Renal cortical epithelial cell (primary cell): ENCODE measurements at places on chromosomes 11 and 22. TPM values are rescaled to one million over a fixed set of nuclear protein-coding genes. Genes with fewer than 3 reads are reported as not detected.

DNA sequence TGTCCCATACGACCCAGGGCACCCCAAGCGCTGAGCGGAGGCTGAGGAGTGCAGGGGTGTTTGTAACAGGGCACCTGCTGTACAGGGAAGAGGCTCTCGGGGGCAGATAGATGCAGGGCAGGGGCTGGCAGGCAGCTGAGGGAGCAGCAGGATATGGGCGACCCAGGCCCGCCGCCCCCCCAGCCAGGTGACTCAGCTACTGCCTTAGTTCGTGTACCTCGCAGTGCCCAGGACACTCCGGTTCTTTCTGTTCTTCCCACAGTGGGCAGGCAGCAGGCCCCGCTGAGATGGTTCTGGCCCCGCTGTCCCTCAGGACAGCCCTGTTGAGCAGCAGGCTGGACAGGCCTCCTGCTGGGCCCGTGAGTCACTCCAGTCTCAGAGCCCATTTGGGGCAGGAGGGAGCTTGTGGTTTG lies 16.2 kb downstream of the PHLDA2 start:
- DNase-seq = peak; percentile 47

DNA sequence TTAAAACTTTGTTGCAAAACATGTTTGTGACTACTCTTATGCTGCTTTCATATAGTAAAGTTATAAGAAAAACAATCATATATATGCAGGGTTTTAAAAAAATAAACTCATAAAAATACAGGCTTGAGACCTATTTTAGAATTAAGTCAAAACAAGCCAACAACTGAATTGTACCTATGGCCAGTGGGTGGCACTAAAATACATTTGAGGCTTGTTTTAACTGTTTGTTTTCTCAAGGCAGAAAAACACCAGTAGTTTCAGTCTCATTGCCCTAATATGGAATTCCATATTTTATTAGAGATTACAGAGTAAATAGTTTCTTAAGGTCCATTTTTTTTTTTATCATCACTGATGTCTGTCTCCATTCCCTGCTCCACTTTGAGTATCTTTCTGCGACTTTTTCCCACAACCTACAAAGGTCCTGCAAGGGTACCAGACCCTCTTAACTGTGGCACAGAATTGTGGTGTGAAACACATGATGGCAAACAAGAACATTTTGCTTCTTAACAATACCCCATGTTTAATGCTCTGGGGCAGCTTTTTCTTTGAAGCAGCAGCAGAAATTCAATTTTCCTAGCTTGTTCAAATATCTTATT lies 8.5 kb upstream of the CCDC89 start:
- DNase-seq = peak; percentile 68

GRCh38 chr11:8194956-8195355 lies 26.1 kb upstream of the RIC3 start:
- no peak for DNase-seq

GRCh38 chr11:20647976-20648565 lies 21.3 kb upstream of the NELL1 start:
- DNase-seq = peak; percentile 38

DNA sequence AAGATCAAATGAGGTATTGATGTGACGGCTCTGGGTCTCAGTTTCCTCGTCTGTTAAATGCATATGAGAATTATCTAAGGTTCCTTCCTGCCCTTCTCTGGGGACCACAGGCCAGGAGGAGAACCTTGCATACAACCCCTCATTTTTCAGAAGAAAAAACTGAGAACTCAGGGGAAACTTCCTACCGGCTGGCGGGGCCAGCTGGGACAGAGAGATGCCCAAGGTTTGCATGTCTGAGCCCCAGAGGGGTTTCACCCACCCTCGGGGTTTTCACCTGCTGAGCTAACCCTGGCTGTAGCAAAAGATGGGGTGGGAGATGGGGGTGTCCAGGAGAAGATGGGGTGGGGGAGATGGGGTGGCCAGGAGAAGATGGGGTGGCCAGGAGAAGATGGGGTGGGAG lies 4.3 kb downstream of the TNFRSF13C start:
- DNase-seq = no peak

DNA sequence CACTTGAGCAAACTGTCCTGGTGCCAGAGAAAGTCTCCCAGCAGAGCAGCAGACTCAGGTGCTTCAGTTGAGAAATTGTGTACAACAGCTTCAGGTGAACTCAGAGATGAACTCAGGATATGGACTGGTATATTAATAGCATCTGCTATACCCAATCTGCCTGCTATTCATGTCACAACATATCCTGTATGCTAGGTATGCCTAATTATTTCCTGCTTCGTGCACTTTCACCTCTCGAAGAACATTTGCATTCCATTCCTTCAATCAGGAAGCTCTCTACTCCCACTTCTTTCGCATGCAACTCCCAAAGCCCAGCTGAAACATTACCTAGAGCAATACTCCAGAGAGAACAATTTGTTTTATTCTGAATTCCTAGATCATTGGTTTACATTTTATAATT lies 207.7 kb downstream of the KCNA4 start:
- DNase-seq = peak; percentile 4

- peak; percentile 28 for DNase-seq
Measured at GRCh38 chr11:112017538-112017937, 7.7 kb upstream of the DLAT start.

DNA sequence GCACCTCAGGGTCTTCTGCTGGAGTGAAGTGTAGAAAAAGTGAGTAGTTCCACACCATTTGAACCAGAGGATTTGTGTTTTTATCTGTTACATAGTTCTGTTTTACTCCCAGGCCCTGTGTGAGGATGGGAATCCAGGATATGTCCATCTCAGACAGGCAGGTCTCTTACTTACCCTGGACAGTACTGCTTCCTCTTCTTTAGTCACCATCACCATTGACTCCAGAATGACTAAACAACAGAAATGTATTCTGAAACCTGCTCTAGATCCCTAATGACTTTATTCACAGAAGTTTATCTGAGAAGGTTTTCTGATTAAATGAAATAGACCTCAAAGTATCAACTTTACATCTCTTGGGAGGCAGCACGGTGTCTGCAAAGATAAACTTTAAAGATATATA lies 33.6 kb downstream of the CYP2R1 start:
- DNase-seq = no peak

- no peak for DNase-seq
Measured at GRCh38 chr11:92702805-92703448, 266.5 kb upstream of the MTNR1B start.

- no peak for DNase-seq
Measured at GRCh38 chr11:82529936-82530335, 203.7 kb downstream of the FAM181B start.

GRCh38 chr11:18608376-18608775 lies 8.8 kb downstream of the MISFA start:
- no peak for DNase-seq

GRCh38 chr22:29205594-29206371 lies at the start of gene EMID1:
Gene EMID1, plus strand, starts transcription at chr22:29205896. Its CDS starts 143 bp downstream, at chr22:29206039.
- no peak for DNase-seq

DNA sequence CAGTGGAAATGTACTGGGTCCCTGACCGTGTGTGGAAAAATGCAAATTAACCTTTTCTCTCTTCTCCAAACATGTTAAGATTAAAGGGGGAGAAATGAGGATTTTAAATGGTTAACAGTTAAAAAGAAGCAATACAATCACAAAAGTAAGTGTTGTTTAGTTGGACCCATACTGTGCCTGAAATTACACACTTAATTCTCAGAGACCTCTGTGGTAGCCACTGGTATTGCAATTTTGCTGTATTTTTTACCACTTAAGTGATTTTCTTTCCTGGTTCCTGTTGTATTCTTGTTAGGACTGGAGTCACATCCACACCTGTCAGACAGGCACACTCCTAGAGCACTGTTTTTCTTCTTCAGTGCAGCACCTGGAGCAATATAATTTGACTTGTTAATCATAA lies 179.6 kb upstream of the PDGFD start:
- DNase-seq = peak; percentile 29

- DNase-seq = no peak
Measured at GRCh38 chr22:41062146-41062545, 30.2 kb upstream of the EP300 start.

GRCh38 chr11:74468936-74469335 lies 1.6 kb upstream of the KCNE3 start:
- no peak for DNase-seq

- DNase-seq = peak; percentile 32
Measured at GRCh38 chr11:78414321-78415051, 3.1 kb downstream of the GAB2 start.

GRCh38 chr11:117601006-117601708 lies 195.9 kb downstream of the DSCAML1 start:
- no peak for DNase-seq

- DNase-seq = no peak
Measured at GRCh38 chr11:8532475-8532874, 61.6 kb downstream of the STK33 start.

DNA sequence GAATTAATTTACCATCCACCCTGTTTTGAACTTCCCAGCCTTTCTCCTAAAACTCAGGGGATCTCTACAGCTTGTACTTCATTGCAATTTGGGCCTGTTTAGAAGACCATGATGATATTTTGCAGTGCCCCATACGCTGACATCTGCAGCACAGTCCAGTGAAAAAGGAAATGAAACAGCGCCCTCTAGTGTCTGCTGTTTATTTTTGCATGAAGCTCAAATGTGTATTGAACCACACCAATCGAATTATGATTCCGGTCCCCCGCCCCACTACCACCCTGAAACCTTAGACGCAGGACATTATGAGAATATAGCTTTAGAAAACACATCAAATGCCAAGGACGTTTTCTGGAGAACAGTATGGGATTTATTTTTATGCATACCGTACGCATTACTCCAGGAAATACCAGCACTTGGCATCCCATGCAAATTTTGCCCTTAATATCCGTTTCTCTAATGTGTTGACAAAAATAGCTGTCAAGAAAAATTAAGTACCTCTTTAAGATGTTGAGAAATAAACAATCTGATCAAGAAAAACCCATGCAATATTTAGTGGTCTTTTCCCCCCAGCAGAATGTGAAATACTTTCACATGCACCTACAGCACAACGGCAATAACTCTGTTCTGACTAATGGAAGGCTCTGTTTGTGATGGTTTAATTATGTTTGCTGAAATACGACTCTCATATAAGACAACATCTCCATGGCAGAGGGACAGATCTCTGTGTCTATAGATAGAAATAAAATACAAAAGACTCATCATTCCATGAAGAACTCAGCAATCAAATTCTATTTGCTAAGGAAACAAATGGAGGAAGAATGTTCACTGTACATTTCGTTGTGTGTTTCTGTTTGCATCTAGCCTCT lies 93.9 kb downstream of the TECTA start:
- DNase-seq = peak; percentile 54

- no peak for DNase-seq
Measured at GRCh38 chr11:132062031-132062430, 691.6 kb downstream of the NTM start.

DNA sequence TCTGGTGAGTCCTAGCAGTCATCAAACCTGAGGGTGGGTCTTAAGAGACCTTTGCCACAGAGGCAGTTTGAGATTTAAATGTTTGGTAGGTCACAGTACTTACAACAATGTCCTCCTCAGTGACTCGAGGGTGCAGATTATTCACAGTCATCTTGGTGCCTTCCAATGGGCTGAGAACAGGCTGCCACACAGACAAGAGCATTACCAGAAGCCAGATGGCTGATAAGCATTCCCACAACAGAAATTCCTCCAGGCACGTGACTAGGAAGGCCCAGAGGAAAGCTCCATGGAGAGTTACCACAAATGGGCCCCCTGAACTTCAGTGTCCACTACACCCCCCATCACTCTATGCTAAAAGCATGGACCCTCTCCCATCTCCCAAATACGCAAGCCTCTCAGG lies 19.2 kb downstream of the POLDIP3 start:
- DNase-seq = no peak

- DNase-seq = no peak
Measured at GRCh38 chr22:20859615-20860014, 808 bp downstream of the SNAP29 start.

GRCh38 chr22:37777122-37777687 lies 30.5 kb upstream of the GCAT start:
- peak; percentile 96 for DNase-seq

DNA sequence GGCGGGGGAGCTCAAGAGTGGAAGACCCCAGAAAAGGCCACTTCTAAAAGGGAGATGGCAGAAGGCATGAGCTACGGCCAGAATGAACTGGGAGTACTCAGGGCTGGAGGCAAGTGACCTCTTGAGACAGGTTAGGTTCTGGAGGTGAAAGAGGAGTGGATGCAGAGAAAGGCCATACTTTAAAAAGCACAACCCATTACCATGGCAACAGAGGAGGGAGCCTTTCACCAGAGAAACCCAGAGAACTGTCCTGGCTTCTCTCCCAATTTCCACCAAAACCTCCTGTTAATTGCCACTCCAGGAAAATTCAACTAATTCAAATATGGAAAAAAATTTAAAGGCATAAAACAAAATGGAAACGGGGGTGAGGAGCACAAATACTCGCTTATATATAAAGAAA lies 15.8 kb downstream of the A4GALT start:
- DNase-seq = no peak

The KRTAP5-7 gene
- not detected in 2 replicates for total RNA-seq

The MUC6 gene
- total RNA-seq = not detected in 2 replicates

The GDPD4 gene
- not detected in 2 replicates for total RNA-seq

The KRTAP5-11 gene
- total RNA-seq = not detected in 2 replicates

The NRIP3 gene
- total RNA-seq = 2.7 and 16.8 TPM in 2 replicates

The KCNJ1 gene
- 33.8 TPM in 1 of 2 replicates, not detected in the other for total RNA-seq

The RFPL2 gene
- total RNA-seq = 0.10 TPM in 1 of 2 replicates, not detected in the other

The KREMEN1 gene
- total RNA-seq = 7.5 and 11.7 TPM in 2 replicates
